GM03348 (cell line): ENCODE measurements at places on chromosomes 11 and 22.
A peak's percentile ranks its signal among the peaks of the same experiment; 100 is the strongest.

DNA sequence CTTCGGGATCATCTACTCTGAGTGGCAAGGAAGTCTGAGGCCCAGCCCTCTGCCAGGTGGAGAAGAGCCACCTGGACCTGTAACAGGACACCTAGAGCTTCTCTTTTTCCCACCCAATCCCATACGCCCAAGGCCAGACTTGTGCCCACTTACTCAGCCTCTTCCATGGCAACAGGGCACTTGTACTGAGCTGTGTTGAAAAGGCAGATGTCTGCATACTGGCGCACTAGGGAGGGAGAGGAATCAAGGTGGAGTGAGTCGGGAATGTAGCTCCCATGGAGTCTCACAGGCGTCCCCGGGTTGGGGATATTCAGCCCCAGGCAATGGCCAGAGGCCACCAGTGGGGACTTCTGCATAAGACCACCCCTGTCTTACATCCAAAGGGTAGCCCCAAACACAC is 36.1 kb downstream of the TPBGL start:
- no peak for DNase-seq

DNA sequence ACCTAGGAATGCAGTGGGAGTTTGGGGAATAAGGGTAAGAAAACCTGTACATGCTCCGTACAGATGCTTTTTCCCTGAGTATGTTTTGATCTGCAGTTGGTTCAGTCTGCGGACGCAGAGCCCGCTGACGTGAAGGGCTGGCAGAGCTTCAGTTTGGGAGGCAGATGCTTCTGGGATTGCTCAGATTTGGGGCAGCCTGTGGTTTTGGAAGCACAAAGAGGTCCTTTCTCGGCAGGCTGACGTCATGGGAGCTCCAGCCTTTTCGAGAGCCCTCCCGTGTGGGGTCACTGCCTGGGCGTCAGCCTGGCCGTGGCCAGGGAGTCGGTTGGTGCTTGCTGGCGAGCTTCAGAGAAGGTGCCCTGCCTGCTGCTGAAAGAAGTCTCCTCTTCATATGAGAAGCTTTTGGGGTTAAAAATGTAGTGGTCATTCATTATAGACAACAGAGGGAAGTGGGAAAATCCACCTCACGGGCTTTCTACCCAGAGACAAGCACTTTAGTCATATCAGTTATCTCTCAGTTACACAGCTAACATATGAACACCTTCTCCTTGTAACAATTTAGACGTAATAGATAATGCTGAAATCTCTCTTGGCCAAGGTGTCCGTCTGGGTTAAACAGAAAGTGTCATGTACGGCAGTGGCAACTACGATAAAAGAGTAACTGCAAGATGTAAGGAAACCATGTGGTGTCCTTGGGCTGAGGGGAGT is 26.8 kb downstream of the TPCN2 start:
- peak; percentile 95 for DNase-seq

DNA sequence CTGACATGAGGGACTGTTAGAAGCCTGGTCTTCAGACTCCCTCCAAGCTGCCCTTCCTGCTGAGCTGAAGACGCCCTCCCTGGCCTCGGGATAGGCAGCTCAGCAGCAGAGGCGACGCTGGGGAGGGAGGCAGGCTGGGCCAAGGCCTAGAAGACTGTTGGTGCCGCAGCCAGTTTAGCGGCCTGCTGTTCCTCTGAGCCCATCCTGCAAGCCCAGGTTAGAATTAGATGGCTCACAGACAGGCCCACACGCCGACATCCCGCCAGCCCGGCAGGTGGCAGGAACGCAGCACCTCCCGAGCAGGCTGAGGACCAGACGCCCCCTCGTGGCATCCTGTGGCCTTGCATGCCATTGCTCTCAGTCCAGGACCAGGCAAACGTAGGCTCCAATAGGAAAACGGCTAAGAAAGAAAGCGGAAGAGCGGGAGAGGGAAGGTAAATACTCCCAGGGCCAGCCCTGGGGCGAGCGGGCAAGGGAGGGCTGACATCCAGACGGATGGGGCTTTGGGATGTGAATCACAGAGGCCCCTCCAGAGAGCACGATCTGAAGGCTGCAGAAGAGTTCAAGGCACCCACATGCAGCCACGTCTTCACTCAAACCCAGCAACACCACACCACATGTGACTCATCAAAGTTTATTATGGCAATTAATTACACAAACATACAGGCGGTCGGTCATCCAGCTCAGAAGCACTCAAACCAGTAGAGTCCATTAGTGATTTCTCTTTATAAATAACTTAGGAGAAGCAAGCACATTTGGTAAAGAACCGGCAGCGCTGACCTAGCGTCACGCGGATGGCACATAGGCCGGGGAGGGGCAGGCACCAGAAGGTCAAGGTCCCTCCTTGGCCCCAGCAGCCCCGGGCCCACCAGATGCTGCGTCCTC is 27.6 kb downstream of the CD5 start:
- DNase-seq = peak; percentile 96

DNA sequence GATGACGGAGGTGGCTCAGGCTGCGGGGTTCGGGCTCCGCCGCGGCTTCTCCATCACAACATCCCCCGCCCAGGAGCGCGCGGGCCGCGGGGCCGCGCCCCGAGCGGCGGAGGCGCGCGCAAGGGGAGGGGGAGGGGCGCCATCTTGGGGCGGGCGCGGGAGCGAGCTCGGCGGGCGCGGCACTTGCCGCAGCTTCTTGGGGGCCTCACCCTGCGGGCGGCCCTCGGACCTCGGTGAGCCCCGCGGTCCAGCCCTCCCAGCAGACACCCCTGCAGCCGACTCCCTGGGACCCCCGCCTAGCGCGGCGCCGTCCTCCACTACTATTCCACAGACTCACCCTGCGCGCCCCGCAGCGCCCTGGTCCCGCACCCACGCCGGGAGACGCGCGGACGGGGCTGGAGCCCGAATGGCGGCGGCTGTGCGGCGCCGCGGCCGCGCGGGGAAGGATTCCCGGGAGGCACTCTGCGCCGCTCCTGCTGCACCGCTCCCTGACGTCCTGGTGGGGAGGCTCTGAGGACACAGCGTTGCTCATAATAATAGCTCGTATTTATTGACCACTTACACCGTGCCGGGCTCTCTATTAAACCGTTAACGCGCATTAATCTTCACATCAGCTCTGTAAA is at the start of gene APBB1:
Gene APBB1 (minus strand): TSS at position 86 of the 623 bp plus-strand sequence. CDS start 7,747 bp downstream, outside the sequence.
- DNase-seq = peak; percentile 95

DNA sequence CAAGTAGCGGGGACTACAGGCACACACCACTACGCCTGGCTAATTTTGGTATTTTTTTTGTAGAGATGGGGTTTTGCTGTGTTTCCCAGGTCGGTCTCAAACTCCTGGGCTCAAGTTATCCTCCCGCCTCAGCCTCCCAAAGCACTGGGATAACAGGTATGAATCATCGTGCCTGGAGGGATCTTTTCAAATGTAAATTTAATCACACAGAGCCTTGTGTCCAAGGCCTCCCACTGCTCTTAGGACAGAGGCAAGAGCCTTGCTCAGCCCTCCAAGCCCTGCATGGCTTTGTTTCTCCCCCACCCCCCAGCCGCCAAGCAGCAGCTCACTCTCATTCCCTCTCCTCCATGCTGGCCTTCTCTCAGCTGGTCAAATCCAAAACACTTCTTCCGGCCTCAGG is 75.3 kb upstream of the CREB3L1 start:
- DNase-seq = no peak

DNA sequence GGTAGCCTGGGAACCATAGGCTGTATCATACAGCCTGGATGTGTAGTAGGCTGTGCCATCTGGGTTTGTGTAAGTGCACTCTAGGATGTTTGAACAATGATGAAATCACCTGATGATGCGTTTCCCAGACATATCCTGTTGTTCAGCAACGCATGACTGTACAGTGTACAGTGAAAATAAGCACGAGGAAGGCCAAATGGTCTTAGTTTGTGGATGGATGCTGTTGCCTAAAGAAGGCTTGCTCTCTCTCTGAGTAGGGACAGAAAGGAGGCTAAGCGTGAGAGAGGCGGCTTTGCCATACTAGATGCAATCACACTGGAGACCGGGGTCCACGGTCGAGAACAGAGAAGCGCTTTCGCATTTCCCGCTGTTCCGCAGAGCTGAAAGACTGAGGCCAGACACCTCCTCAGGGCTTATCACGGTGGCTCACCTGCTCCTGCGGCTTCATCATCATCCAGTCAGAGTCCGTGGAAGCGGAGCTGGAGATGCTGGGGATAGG is 27.6 kb upstream of the APLP2 start:
- DNase-seq = peak; percentile 74

DNA sequence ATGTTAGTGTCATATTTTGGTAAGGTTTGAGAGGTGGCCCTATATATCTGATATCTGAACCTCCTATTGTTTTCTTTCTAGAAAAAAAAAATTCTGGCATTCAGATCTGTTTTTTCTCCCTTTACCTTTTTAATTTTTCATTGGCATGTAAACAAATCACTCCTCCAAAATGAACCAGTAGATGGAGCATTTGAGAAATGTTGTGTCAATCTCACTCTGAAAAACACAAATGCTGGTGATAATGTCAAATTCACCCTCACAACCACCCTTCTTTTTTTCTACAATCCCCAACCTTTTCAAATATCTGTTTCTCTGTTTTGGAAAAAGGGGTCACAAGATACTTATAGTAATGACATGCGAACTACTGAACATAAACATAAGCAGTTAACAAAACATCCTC is 9.1 kb downstream of the GUCY1A2 start:
- no peak for DNase-seq

- no peak for DNase-seq
Measured at GRCh38 chr11:95520369-95521132, 269.0 kb downstream of the FAM76B start.

- no peak for DNase-seq
Measured at GRCh38 chr11:11218629-11218986, 134.4 kb downstream of the CSNK2A3 start.

GRCh38 chr11:87634331-87634730 is 540.9 kb downstream of the RAB38 start:
- no peak for DNase-seq

DNA sequence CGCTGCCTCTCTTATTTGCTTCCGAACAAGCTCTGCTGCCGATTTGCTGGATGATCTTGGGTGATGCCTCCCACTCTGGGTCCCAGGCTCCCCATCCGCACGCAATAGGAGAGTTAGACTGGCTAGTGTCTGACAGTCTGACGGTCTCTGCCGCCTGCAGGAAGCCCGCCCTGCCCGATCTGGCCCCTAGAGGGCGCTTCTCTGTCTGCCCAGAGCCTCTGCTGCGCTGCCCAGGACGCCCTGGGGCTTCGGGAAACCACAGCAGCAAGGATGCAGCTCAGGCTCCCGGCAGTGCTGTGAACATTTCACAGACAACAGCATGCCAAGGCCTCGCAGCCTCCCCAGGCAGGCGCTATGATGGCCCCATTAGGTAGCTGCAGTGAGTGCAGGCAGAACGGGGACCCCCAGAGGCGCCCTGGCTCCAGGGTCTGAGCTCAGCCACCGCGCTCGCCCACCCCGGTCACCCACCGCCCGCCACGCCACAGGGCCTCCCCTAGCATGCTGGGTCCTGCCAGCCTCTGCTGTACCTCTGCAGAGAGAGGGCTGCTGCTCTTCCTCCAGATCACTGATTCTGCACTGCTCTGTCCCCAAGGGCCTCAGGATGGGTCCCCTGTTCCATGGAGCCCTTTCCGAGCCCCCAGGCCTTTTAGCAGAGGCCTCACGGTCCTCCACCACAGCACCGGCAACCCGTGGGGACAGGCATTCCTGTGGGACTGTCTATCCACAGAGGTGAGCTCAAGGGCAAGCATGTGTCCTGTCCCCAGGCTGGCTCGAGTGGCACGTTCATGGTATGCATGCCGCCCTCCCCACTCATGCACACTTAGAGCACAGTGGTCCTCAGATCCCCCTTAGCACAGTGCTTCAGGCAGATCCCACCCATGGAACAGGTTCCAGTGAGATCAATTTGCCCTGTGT is 4.3 kb upstream of the BAIAP2L2 start:
- peak; percentile 96 for DNase-seq

- DNase-seq = no peak
Measured at GRCh38 chr11:60592601-60593000, 77.4 kb downstream of the MS4A13 start.

DNA sequence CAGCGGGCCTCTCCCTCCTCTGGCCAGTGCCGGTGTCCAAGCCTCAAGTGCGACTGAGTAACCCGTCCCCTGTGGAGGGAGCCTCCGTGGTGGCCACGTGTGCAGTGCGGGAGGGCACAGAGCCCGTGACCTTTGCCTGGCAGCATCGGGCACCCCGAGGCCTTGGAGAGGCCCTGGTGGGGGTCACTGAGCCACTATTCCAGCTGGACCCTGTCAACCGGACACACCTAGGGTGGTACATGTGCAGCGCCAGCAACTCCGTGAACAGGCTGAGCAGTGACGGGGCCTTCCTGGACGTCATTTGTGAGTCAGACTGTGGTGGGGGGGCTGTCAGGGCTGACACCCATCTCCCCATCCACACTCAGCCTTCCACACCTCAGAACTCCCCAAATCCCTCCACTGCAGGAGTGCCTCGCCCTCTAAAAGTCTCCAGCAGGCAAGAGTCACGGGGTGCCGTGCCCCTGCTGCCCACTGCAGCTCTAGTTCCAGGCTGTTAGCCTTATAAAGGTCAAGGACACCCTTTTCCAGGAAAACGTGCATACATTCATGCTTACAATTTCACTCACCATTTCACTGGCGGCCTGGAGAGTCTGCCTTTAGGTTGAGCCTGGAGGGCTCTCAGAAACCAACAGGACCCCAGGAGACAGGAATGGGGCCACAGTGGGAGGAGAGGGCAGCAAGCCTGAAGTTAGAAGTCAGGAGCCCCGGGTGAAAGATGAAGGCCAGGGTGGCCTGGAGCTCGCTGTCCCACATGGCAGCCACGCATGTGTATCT is 2.6 kb downstream of the VSIG10L2 start:
- no peak for DNase-seq

GRCh38 chr11:67586568-67587250 is 3.1 kb downstream of the GSTP1 start:
- DNase-seq = no peak

DNA sequence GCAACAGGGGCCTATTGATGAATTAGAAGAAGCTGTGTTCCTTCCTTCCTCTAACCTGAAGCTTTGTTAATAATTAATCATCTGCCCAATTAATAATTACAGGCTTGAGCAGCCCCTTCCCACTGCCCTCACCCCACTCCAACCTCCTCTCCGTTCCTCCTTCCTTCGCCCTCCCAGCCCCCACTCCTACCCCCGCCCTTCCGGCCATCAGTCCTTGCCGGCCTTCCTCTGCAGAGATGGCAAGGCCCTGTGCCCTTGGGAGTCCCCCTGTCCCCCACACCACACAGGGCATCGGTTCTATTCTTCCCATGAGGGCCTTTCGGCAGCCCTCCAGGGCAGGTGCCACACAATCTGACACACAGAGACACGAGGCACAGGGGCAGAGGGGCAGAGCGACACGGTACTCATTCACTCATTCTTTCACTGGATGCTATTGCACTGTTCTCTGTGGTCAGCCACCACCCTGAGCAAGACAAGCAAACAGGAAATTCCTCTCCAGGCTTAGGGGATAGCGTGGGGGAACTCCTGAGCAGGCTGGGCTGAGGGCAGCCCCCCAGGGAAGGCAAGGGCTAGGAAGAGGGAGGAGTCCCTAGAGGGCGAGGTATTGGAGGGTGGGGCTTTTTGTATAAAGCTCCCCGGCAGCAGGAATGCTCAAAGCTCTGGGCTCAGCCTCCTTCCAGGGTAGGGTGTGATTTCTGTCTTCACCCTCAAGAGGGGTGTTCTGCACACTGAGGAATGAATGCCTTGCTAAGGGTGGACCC is 14.7 kb downstream of the MGAT3 start:
- peak; percentile 86 for DNase-seq

GRCh38 chr11:48050304-48050703 is 69.9 kb downstream of the PTPRJ start:
- DNase-seq = no peak

- no peak for DNase-seq
Measured at GRCh38 chr11:67317888-67318555, 14.7 kb downstream of the SSH3 start.

GRCh38 chr11:13859892-13860291 is 102.6 kb upstream of the SPON1 start:
- DNase-seq = no peak

GRCh38 chr11:46896719-46897406 is 21.5 kb downstream of the LRP4 start:
- no peak for DNase-seq
